PC-9 (cell line): ENCODE measurements at places on chromosomes 2 and 18. TPM values are rescaled to one million over a fixed set of nuclear protein-coding genes. Genes with fewer than 3 reads are reported as not detected.

GRCh38 chr2:38650717-38651116 lies 15.2 kb upstream of the GALM start:
- no peak for DNase-seq

DNA sequence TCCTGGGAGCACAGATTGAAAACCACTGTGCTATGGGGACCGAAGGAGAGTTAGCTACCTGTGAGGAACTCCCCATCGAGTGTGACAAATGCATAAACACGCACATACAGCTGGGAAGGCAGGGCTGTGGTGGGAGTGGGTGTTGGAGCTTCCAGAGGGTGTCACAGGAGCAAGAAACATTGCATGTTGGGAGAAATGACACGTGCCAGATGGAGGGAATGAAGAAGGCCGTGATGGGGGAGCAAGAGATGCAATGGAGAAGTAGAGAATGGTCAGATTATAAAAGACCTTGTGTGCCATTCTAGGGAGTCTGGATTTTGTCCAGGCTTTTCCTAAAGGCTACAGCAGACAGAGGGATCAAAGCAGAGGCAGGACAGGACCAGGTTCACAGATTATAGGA lies 91.1 kb upstream of the NDUFV2 start:
- no peak for DNase-seq

DNA sequence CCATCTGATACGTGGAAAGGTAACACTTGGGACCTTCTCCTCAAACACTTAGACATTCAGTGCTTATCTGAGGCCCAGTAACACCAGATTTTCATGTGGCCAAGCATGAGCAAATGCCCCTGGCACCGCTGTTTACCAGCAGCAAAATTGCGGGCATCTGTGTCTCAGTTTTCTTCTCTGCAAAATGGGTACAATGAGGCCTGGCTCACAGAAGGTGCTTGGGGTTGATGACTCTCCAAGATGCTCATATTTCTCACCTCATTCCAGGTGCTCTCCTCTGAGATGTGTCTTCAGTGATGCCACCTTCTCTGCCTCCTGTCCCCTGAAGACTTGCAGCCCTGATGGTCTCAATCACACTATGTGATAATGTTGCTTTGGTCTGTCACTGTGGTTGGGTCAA lies 321.7 kb downstream of the TSN start:
- no peak for DNase-seq

TMEM169 gene
- 0.46 and 0.58 TPM in 2 replicates for total RNA-seq
